ENCODE measurements at places on chromosomes 1 and 21.

- DNase-seq, result no peak
Measured at GRCh38 chr1:182791281-182792179, 2.0 kb downstream of the NPL start.

DNA sequence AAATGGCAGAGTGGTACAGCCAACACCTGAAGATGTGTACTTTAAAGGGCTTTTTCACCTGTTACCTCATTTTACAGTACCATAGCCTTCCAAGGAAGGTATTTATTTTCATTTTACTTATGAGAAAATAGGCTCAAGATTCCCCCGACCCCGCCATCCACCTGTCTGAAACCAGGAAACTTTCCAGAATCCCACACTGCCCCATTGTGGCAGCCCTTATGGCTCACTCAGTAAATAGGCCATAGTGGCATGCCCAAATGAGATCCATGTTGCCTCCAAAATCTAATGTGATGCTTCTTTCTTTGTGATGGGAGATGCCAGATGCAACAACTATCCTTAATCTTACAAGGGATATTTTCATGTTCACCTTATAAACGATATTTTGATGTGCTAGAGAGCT lies 97.8 kb downstream of the EBNA1BP2 start:
- no peak for DNase-seq

DNA sequence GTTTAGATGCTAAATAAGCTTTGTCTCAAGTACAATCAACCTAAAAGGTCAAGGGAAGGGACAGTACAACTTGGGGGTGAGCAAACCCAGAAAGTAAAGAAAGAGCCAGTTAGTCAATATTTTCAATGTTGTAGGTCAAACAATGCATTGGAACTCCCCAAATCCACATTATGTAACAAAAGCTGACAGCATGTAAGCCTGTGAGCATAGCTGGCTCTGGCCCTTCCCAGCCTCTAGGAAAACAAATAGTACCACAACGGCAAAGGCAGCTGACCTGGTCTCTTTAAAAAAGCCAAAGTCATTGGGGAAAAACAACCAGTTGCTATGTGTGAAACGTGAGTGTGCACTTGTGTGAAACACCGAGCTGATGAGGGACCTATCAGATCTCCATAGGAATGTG lies 3.4 kb downstream of the CBR1 start:
- DNase-seq, result no peak

- no peak for DNase-seq
Measured at GRCh38 chr1:209391792-209392191, 191.7 kb upstream of the CAMK1G start.

GRCh38 chr1:29991025-29991424 lies 732.4 kb downstream of the MATN1 start:
- no peak for DNase-seq

- DNase-seq, result no peak
Measured at GRCh38 chr1:19489996-19490395, 4.7 kb upstream of the CAPZB start.

DNA sequence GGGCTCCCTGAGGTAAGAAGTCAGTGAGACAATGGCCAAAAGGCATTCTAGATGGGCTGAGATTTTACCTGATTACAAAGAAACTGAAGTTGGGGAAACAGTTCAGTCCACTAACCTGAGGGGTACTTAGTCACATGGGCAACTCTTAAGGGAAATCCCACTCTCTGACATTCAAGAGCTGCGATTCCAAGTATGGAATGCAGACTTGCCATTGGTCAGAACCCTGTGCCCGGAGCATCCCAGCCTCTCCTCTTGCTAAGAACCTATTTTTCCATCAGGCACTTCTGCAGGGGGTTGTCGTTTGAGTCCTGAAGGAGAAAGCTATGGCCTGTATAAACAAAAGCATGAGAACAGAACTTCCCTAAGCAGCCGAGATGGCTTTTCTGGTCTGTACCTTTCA lies 434.9 kb upstream of the DAB1 start:
- no peak for DNase-seq

- no peak for DNase-seq
Measured at GRCh38 chr1:18714404-18715175, 83.9 kb downstream of the PAX7 start.

DNA sequence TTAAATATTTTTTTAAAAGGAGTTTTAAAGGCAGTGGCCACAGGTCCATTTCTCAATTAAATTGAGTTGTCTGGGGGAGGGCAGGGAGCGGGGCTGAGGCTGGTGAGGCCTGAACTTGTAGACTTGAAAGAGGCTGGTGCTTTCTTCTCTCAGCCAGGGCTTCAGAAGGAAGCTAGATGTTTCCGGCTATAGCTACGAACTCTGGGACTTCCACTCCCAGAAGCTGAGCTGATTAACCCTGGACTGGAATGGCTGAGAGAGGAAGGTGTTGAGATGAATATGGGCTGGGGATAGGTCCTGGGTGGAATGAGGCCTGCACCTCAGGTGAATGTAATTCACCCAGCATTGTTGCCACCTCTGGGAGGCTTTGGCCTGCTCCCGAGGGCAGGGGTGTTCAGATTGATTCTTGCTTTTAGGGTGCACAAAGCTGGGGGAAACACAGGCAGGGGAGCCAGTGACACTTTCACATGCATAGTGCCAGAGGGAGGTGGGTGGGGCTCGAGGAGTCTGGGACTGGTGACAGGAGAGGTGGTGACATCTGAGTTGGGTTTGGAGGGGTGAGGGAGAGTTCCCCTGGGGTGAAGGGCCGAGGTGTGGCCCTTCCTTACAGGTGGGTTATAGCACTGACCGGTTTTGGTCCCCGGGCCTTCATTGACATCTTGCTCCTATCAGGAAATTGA lies 18.2 kb downstream of the LDLRAP1 start:
- DNase-seq, result no peak

Measured in stimulated activated CD4-positive, alpha-beta T cell treated with anti-CD3 and anti-CD28 coated beads, Interleukin-15, amount 100 ng/mL, for 48 hours (primary cell).